ENCODE measurements at places on chromosomes 11 and 22.

- no peak for DNase-seq
These were observed 36.4 kb upstream of the LINC01488 start for GRCh38 chr11:69445131-69445470.

GRCh38 chr11:122779047-122779629, 59.2 kb upstream of the CRTAM start:
- DNase-seq: peak; percentile 15

GRCh38 chr11:93073026-93073425, 103.6 kb downstream of the MTNR1B start:
- no peak for DNase-seq

DNA sequence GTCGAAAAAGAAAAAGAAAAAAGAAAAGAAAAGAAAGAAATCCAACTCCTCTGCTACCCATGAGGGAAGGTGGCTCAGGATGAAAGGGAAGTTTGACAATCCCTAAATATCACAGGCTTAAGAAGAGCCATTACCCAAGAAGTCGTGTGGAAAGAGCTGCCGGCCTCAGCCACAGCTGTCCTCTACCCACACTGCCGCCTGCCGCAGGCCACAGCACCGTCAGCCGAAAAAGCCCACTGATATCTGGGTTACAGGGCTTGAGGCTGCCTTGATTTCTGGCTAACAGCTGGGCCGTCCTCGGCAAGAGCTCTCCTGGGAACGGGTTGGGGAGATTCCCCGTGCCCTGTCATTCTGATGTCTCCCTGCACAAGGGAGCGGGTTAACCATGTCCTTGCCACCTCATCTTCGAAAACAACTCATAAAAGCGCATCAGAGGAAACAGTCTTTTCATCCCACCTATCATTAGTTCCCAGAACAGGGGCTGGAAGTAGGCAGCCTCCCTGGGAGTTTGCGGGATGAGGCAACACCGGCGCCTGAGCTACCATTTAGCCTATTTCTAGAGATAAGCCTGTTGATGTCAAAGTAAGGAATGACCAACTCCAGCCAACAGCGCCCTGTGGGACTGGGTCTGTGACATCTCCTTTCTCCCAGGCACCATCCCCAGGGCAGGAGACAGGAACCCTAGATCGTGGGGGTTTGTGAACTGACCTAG, 21.8 kb upstream of the SNX32 start:
- no peak for DNase-seq

DNA sequence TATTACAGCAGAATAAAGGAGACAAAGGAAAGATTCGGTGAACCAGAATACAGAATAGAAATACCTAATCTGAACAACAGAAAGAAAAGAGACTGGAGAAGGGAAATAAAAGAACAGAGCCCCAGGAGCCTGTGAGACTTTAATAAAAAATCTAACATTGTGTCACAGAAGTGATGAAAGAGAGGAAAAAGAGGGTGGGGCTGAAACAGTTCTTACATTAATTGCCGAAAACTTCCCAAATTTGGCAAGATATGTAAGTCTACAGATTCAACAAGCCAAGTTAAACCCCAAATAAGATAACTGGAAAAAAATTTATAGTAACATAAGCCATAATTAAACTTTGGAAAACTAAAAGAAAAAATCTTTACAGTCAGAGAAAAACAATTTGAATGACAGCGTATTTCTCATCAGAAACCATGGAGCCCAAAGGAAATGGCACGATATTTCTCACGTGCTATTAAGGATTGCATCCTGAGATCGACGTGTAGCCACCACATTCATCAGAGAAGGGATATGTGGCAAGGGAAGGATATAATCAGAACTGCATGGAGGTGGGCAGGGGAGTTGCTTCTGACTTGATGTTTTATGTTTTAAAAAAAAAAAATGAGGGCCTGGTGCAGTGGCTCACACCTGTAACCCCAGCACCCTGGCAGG, 73.9 kb downstream of the SGSM3 start:
- no peak for DNase-seq

DNA sequence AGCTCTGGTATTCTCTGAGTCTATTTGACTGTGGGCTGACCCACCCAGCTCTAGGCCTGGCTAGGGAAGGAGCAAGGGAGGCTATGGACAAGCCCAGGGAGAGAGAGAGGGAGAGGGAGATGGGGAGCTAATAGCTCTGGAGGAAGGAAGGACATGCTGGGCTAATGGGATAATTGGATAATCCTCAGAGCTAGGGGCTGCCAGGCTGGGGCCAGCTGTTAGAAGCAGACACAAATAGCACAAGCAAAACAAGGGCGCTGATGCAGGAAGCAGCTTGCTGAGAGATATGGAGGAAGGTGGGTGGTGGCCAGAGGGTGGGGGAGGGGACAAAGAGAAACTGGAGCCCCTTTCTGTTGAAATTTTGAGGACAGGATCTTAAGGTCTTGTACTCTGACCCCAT, 23.2 kb downstream of the ADORA2A start:
- DNase-seq: no peak

DNA sequence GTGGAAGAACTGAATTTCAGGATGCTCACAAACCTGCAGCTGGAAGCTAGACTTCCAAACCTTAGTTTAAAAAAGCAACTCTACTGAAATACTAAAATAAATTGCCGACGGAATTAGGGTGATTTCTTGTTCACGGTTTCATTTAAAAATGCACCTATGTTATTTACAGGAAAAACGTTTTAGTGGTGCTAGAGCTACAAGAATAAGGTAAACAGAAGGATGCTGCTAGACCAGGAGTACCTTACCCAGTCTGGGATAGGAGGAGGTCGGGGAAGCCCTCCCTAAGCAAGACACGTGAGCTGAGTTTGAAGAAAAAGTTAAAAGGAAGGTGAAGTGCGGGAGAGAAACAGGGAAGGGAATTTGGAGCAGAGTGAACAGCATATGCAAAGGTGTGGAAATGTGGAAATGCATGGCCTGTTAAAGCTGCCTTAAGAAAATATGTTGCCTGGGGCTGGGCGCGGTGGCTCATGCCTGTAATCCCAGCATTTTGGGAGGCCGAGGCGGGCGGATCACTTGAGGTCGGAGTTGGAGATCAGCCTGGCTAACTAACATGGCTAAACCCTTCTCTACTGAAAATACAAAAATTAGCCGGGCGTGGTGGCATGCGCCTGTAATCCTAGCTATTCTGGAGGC, 1.4 kb upstream of the FTH1 start:
- DNase-seq: no peak

DNA sequence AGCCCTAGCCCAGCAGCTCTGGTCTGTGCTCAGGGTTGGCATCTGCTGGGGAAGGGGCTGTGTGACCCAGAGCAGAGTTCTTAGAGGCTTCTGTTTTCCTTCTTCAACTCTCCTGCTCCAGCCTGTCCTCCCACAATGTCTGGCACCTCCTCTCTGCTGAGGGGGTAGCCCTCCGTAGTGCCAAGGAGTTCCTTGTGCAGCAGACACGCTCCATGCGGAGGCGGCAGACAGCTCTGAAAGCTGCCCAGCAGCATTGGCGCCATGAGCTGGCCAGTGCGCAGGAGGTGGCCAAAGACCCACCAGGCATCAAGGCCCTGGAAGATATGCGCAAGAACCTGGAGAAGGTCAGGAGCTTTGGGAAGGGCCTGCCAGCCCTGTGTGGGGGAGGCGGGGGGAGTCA, 69.3 kb downstream of the CEP164 start:
- no peak for DNase-seq

GRCh38 chr11:128968916-128969315, 26.2 kb upstream of the TP53AIP1 start:
- no peak for DNase-seq

- DNase-seq: no peak
These were observed 49.3 kb upstream of the PAX6 start for GRCh38 chr11:31860391-31860790.

GRCh38 chr22:41970601-41971000, 1.4 kb downstream of the SEPTIN3 start:
- DNase-seq: no peak

DNA sequence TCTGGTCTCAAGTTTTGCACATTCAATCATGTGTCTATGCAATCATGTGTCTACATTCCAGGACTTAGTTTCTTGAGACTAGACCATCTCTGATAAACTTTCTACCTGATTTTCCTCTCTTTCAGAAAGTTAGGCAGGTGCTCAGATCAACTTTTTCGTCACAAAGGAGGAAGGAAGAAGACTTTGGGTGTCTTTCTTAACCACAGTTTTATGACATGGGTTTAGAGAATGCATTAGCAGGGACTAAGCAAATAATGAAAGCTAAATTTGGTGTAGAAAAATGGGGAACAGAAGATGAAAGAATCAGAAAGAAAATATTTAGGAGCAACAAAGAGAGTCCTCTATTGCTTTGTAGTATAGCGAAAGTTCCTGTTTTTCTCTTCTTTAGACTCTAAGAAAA, 7.7 kb upstream of the GLYATL1B start:
- no peak for DNase-seq

Data from OCI-M1 (cell line).